ENCODE measurements at places on chromosomes 2 and 18.
A peak's percentile ranks its signal among the peaks of the same experiment; 100 is the strongest.

GRCh38 chr2:76445880-76446279 is 735.2 kb upstream of the GCFC2 start:
- no peak for DNase-seq

DNA sequence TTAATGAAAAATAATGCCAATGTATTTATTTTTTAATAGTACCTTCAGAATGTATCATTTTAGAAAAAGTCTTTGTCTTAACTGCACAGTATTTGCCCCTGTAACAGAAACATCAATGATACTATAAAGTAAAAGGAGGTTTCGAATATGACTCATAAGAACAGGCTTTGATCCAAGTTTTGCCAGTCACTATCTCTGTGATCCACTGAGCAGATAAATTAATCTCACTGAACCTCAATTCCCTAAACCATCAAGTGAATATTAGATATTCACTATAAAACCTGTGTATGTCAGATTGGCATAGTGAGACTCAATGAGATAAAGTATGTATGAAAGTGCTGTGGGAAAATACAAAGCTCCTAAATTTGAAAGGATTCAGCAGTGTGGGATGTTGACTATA is 292.1 kb downstream of the EXOC6B start:
- no peak for DNase-seq

DNA sequence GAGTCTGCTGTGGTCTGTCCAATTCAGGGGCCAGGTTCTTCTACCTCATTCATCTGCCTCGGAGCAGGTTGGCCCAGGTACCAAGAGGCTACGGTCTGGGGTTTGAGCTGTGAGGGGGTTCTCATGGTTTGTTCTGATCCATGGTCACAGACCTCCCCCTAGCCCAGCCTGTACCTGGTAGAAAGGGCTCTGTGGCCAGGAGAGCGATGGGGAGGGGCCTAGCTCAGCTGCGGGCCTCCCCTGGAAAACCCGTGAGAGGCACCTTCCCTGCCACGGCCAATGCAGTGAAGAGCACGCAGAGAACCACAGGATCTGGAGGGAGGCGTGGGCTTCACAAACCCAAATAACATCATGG is 19.6 kb upstream of the ALLC start:
- DNase-seq = no peak

- no peak for DNase-seq
These were observed 130.7 kb downstream of the TMEM247 start for GRCh38 chr2:46610021-46610420.

DNA sequence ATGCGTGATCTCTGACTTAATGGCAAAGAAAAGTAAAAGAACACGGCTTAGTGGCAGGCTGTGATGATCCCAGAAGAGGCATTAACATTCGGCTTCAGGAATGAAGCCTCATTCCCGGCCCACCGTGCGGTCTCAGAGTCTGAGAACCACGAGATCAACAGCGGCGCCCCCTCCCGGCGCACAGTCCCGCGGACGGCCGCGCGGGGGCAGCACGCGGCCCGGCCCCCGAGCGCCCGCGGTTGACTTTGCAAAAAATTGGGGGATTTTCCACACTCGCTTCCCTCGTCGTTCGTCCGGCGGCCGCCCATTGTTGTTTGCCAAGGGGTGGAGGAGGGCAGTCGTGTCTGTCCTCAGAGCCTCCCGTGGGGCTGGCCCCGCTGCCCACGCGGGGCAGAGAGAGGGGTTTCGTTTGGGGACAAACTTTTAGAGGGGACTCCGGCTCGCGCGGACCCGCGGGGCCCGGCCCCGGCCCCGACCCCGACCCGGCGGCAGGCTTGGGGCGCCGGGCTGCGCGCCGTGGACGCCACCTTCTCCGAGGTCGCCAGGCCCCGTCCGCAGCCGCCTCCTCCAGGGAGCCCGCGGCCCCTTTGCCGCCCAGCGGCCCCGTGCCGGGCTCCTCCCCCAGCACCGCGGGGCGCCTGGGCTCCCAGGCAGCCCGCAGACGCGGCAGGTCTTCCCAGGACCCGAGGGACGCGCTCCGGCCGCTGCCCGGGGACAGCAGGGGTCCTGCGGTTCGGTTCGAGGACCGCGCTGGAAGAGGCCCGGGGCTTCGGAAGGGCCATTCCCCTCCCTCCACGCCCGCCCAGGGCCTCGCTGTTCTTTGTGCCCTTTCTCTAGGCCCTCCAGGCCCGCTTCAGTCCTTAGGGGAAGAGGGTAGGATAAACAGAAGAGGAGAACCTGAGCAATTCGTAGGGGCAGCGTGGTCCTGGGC is 3.4 kb upstream of the HS6ST1 start:
- peak; percentile 66 for DNase-seq

DNA sequence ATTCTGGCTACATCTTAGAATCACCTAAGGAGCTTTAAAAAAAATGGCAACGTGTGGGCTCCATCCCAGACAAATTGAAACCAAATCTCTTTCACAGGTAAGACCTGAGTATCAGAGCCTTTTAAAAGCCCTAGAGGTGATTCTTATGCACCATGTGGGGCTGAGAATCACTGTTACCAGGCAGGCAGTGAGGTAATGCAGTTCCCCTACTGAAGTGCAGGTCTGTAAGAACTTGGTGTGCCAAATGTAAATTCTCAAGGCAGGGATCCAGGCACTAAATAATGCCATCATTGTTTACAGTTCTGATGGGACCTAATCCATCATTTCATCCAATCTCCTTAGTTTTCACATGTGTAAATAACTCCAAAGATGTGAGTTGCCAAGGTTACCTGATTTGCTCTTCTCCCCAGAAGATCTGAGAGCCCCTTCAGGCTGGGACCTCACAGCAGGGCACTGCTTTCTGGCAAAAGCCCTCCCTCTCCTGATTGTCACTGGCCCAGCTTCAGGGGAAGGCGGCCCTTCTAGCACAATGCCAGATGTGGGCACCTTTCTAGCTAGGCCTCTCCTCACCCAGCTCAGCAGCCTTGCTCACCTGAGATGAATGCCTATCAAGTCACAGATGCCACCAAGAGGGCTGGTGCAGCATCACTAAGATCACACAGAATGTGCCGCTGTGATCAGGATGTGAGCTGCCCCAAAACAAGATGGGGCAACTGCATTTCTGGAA is 73.6 kb upstream of the RGPD5 start:
- no peak for DNase-seq

DNA sequence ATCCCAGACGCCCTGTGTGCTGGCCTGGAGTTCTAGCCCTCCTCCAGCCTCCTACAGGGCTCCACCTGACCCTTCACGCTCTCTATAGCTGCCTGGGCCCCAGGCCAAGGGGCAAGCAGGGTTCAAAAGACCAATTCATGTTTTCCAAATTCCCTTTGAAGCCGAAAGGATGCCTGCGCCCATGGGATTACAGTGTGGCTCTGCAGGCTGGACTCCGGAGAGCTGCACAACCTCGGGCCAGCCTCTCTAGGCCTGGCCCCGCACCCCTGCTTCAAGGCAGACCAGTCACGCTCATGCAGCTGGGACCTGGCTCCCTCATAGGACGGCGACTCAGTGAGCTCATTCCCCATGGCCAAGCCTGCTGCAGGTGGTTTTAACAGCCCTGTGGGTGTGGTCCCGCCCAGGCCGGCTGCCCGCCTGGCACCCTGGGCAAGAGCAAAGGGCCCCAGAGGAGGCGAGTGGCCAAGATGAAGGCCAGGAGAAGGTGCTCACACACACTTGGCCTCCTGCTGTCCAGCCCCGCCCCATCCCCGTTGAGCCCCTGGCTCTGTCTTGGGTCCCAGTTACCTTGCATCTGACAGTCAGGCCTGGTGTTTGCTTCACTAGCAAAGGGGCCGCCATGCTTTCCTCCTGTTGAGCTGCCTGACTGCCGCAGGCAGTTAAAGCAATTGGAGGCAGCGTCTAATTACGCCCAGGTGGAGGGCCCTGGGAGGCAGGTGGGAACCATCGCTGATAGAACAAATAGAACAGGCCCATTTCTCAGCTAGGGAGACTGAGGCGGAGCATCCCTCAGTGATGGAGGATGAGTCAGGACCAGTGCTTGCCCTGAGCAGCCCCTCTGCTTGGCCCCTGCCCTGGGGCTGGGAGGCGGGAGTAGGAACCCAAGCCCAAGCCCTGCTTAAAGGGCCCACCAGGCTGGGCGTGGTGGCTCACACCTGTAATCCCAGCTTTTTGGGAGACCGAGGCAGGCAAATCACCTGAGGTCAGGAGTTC is 56.9 kb downstream of the SMAD7 start:
- no peak for DNase-seq

DNA sequence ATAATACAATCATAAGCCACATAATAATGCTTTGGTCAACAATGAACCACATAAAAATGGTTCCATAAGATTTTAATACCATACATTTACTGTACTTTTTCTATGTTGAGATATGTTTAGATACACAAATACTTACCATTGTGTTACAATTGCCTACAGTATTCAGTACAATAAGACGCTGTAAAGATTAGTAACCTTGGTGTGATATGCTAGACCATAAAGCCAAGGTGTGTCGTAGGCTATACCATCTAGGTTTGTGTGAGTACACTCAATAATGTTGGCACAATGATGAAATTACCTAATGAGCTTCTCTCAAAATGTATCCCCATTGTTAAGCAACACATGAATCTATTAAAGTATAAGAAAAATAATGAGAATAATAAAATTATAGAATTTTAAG is 662.3 kb downstream of the SATB2 start:
- DNase-seq = no peak

DNA sequence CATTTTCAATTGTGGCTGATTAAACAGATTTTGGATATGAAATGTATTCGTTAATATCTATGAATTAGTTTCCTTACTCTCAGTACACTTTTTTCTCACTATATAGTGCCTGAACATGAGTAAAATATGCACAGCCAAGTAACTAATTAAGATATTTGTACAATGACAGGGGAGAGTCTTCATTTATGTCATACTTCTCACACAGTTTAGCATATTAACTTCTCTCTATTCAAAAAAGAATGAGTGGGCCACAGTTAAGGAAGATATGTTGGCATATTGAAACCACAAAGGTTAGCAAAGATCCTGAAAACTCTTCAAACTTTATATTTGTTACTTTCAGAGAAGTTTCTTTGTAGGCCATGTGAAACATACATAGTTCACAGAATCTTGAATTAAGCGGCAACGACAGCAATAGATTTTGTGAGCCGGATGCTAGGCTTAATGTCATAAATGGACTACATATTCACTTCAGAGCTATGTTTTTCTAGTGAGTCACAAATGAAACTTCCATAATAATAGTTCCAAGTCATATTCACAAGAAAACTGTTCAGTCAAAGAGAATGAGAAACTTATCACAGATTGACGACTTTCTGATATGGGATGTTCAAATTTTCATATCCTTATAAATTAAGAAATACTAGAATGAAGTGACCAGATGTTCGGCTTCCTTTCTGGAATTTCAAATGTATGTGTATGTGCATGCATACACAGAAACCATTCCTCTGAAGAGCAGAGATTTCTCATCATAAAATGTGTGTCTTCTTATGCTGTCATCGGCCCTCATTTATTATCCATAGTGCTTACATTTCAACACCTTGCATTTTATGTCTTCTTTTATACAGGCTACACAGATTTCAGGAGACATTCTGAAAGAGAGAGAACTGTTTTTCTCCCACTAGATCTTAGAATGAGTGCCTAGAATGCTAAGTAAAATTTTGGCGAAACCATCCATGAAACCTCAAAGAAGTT is 584.0 kb downstream of the SATB2 start:
- no peak for DNase-seq

GRCh38 chr2:25234738-25235137 is 66.4 kb upstream of the POMC start:
- DNase-seq = no peak

- no peak for DNase-seq
These were observed 96.0 kb upstream of the WDSUB1 start for GRCh38 chr2:159382447-159383028.

DNA sequence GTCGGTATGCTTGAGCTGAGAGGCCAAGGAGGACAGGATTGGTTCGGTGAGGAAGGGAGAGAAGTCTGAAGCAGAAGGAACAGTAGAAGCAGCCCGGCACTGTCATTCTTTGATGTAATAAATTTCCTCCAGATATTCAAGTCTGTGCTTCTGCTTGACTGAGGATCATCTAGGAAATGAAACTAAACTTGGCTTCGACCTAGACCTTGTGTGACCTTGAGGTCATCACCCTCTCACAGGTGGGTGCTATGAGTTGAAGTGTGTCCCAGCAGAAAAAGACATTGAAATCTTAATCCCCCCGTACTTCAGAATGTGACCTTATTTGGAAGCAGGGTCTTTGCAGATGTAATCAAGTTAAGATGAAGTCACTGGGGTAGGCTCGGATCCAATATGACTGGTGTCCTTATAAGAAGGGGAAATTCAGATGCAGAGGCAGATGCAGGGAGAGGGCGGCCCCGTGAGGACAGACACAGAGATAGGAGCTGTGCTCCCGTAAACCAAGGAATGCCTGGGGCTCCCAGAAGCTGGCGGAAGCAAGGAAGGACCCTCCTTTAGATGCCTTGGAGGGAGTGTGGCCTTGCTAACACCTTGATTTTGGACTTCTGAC is 49.0 kb downstream of the PRKCE start:
- DNase-seq = no peak

GRCh38 chr2:186059096-186059495 is 320.5 kb downstream of the FSIP2 start:
- DNase-seq = no peak

DNA sequence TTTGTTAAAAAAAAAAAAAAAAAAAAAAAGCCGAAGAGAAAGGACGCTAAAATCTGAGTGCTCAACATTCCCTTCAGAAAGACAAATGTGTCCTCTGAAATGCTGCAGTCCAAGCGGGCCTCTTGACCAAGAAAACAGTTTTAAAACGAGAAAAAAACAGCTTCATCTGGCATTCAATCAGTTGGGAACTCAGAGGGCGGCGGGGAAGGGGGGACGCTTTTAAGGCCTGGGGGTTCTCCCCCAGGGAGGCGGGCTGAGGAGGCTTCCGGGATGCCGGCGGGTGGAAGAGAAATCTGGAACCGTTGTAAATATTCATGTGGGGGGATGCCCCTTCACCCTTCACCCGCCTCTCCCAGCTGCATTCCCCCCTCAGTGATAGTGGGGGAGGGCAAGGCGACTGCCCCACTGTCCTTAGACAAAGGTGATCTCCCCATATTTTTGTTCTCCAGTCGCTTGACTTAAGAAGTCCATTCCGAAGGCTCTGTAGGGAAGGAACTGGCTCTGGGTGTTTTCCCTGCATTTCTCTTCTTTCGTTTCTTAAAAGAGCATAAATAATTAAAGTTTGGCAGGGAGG is 3.3 kb upstream of the HOXD11 start:
- DNase-seq = no peak

DNA sequence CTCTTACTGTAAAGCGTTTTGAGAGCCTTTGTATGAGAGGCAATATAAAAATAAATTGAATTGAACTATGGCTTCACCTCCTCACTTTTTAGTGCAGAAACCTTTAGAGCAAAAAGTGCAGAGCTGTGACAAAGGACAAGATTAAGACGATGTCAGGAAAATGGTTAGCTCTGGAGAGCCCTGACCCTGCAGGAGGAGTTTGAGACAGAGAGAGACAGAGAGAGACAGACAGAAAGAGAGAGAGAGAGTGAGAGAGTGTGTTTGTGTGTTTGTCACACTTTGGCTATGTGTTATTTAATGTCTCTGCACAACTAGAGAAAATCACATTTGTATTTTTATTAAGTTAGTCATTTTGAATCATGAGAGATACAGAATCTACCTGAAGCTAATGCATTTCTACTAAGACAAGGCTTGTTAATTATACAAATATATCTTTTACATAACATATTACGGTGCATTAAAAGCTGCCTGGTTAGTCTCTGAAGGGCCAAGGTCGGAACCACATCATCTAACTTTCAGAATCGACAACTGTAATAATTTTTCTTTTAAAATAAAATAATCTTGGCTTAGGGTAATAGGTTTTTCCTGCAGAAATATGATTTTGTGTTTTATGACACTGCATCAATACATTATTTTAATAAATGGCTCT is 423.5 kb upstream of the ZEB2 start:
- no peak for DNase-seq
